ENCODE measurements at places on chromosomes 7 and 10. TPM values are rescaled to one million over a fixed set of nuclear protein-coding genes. Genes with fewer than 3 reads are reported as not detected.

Gene IPMK
- total RNA-seq = 6.9 TPM

Gene HTR7
- 0.47 TPM for total RNA-seq

Gene RNF32
- not detected for total RNA-seq

Gene CNPY1
- not detected for total RNA-seq

Gene HTR5A
- not detected for total RNA-seq

- no peak for DNase-seq
These were observed 309.4 kb downstream of the HGF start for GRCh38 chr7:81460250-81461045.

DNA sequence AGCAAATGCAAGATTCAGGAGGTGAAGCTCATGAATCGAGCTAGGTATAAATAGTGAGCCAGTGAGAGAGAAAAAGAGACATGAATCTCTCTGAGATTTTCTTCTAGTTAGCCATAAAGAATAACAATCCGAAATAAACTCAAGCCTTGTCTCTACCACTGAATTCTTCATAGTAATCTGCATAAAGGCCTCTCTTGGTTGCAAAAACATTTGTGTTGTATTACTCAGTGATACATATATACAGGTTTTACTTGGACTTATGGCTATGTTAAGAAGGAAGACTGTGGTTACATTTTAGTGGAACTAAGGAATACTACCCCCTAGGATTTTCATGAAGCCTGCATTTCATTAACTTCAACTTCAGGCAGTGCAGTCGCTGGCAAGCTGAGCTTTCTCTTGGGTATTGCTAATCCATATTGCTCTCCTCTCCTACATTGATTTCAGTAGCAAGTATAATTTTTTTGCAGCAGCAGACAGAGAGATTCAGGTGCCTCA lies 72.7 kb upstream of the TRIL start:
- no peak for DNase-seq

DNA sequence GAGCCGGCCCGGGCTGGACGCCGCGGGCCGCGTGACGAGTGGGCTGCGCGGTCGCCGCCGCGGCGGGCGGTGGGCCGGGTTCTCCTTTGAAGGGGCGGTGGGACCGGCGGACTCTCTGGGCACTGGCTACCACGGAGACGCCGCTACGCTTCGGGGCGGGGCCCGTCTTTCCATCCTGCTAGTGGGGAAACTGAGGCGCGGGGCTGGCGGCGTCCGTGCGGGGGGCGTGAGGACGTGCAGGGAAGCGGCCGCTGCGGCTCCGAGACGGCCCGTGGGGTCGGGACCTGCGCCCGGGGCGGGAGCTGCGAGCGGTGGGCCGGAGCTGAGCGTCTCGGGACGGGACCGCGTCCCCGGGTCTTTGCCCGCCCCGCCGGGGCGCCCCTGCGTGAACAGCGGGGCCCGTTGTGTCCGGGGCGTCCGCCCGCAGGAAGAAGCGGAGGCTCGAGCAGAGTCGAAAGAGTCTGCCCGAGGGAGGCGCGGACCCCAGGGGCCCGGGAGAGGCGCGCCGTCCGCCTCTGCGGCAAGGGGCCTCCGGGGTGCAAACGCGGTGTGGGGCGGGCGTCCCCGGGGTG lies 548 bp upstream of the BNIP3 start:
- DNase-seq = no peak

GRCh38 chr7:44568771-44569560 lies 4.7 kb downstream of the DDX56 start:
- no peak for DNase-seq

GRCh38 chr7:47484923-47485639 lies 96.8 kb downstream of the TNS3 start:
- DNase-seq = no peak

- DNase-seq = no peak
These were observed 30.2 kb downstream of the KNDC1 start for GRCh38 chr10:133190225-133190624.

DNA sequence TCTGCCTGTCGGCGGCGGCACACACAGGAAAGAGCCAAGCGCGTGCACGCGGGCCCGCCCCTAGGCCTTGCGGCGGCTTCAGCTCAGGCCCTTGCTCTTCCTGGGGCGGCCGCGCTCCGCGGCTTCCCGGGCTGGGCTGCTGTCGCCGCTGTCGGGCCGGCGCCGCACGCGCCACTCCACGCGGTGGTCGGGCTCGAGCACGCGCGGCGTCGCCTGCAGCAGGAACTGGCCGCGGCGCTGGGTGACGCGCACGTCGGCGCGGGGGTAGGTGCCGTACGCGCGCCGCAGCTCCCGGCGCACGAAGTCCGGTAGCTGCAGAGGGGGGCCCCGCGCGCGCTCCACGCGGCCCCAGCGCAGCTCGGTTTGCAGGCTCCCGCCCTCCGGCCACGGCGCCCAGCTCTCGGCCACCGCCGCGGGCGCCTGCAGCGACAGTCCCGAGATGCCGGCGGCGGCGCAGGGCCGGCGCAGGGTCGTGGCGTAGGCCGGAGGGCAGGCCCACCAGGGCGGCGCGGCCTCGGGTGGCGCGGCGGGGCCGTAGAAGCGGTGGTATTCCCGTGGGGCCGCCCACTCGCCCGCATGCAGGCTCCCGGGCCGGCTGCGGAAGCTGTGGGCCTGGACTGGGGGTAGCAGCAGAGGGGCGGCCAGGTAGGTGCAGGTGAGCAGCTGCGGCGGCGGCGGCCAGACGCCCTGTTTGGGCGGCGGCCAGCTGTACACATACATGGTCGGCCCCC lies 804 bp downstream of the C10orf95 start:
- DNase-seq = no peak

GRCh38 chr10:97475936-97476594 lies 22.2 kb downstream of the MMS19 start:
- DNase-seq = no peak

GRCh38 chr7:39184391-39184790 lies 206.7 kb downstream of the POU6F2 start:
- DNase-seq = no peak

DNA sequence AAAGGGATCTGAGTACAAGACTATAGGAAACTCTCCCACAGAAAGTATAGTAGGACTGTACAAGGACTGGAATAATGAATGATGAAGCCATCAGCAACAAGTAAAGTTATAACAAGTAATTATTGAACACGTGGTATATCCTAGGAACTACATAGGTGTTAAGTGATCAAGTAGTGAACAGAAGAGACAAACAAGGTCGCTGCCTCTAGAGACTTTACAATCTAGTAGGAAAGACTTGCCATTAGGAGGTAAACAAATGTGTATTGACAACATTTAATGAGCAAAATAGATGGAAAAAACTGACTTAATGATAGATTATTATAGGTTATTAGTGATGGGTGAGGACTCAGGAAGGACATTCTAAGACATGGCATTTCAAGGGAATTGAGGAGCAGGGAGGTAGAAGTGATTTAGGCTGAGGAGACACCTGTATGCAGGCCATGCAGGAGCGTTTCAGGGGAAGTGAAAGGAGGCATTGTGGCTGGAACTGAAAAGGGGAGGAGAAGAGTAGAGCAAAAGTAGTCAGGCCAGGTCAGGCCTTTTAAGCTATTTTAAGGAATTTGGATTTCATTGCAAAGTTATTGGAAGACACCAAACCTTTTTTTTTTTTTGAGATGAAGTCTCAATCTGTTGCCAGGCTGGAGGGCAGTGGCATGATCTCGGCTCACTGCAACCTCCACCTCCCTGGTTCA lies 8.5 kb upstream of the GLCCI1 start:
- DNase-seq = no peak

GRCh38 chr10:14556285-14556956 lies 218.3 kb downstream of the FAM107B start:
- DNase-seq = no peak

- no peak for DNase-seq
These were observed 61.9 kb downstream of the COL13A1 start for GRCh38 chr10:69863580-69863979.

- no peak for DNase-seq
These were observed 24.6 kb upstream of the NFE2L3 start for GRCh38 chr7:26127411-26127810.

- no peak for DNase-seq
These were observed 72.7 kb downstream of the CUBN start for GRCh38 chr10:17056781-17057428.

- no peak for DNase-seq
These were observed 49.1 kb downstream of the ASB4 start for GRCh38 chr7:95534796-95535195.

DNA sequence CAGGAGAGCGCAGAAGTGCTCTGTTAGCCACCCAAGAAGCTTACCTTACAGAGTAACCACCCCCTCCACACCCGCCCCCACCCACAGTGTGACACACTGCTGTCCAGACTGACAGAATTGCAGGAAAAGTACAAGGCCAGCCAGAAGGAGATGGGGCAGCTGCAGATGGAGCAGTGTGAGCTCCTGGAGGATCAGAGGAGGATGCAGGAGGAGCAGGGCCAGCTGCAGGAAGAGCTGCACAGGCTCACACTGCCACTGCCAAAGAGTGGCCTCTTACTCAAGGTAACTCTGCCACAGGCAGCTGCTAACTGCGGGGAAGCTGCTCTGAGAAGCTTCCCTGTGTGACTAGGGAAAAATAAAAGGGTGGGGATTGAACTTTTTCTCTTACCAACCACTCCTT lies 17.6 kb downstream of the CCDC136 start:
- no peak for DNase-seq

DNA sequence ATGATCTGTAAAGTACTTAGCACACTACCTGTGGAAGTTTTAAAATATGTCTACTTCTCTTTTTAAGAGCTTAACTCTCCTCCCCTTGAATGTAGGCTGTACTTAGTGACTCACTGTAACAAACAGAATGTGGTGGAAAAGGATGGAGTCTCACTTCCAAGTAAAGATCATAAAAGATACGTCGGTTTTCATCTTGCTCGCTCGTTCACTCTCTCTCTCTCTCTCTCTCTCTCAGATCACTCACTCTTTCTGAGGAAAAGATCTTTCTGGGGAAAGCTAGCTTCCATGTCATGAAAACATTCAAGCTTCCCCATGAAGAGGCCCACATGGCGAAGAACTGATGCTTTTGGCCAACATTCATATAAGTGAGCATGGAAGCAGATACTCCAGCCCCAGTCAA lies 5.5 kb downstream of the CHUK start:
- no peak for DNase-seq

All from omental fat pad (tissue), 4 donors.